Head of caudate nucleus (tissue), 42 donors: ENCODE measurements at places on chromosomes 7 and 10.

GRCh38 chr10:112092519-112092918 lies 91.0 kb downstream of the GPAM start:
- no peak for DNase-seq

DNA sequence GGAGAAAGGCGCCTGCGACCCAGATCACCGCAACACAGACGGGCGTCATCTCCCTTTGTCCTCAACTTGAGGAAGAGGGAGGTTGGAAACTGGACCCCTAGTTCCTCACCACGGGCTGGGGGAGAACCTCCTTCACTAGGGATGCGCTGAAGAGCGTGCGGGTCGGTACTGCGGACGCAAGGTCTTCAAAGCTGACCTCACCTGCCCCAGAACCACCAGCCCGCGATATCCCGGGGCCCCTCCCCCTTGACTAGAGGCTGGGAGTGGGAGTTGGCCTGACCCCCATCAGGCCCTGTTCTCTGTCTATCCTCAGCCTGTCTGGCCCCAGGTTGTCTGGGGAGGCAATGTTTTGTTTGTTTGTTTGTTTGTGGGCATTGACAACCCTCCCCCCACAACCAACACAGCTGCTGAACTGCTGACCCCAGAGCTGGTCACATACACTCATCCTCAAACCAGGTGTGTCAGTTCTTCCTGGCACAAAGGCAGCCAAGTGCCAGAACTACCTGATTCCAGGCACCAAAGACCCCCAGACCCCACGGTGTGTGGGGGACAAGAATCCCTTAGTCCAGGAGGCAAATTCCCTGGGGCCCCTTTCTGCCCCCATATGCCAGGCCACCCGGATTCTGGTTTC lies 2.9 kb downstream of the NPM3 start:
- DNase-seq, result no peak

GRCh38 chr10:12679636-12680035 lies 321.9 kb downstream of the CCDC3 start:
- DNase-seq, result no peak

DNA sequence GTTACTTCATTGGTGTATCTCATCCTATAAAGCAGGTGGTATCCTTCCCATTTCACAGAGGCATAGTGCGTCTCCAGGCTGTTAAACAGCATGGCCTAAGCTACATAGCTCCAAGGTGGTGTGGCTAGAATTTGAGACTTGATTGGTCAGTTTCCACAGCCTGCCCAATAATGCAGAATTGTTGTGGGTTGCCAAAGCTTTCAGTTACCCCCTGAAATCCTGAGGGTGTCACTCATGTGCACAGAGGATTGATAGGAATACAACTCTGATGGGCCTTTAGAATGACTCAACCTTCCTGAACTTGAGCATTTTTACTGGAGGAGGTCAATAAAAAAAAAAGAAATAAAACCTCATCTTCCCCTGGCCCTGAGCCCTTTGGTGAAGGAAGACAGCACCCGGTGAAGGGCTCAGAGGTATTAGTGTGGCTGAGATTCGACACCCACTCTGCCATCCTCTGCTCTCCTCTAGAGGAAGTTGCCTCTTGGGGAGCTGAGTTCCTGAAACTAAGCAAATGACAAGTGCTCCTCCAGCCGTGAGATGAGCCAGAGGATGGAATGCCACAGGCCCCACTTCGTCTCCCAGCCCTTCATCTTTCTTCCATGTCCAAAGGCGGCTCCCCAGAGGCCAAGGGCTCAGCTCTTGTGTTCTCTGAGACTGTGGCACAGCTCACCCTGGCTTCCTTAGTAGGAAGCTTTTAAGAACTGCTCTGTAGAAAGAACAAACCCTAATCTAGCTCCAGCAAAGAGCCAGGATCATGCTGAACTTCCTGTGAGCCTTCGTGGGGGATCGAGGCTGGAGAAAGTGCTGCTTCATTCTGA lies 1.0 kb downstream of the ACSL5 start:
- no peak for DNase-seq

GRCh38 chr7:13077466-13077865 lies 390.0 kb downstream of the ARL4A start:
- no peak for DNase-seq

DNA sequence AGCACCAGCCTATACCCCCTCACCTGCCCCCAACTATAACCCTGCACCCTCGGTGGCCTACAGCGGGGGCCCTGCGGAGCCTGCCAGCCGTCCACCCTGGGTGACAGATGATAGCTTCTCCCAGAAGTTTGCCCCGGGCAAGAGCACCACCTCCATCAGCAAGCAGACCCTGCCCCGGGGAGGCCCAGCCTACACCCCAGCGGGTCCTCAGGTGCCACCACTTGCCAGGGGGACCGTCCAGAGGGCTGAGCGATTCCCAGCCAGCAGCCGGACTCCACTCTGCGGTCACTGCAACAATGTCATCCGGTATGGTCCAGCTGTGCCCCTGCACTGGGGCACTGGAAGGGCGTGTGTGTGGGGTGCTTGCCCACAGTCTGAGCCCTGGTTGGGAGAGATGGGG lies 40.0 kb upstream of the BMPR1A start:
- no peak for DNase-seq

- no peak for DNase-seq
These were observed 594.8 kb upstream of the FZD8 start for GRCh38 chr10:36236931-36237330.

DNA sequence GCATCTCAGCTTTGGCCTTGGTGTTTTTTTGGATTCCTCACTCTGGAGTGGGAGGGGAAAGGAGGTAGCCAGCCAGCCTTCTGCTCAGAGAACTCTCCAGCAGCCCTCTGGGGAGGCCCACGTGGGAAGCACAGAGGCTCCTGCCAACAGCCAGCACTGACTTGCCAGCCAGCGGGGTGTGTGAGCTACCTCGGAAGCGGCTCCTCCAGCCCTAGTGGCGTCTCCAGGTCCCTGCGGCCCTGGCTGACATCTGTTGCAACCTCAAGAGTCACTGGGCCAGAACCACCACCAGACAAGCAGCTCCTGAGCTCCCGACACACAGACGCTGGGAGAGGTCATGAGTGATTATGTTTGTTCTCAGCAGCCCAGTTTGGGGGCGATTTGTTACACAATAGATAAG lies 180.2 kb upstream of the FZD8 start:
- peak; percentile 13 for DNase-seq

DNA sequence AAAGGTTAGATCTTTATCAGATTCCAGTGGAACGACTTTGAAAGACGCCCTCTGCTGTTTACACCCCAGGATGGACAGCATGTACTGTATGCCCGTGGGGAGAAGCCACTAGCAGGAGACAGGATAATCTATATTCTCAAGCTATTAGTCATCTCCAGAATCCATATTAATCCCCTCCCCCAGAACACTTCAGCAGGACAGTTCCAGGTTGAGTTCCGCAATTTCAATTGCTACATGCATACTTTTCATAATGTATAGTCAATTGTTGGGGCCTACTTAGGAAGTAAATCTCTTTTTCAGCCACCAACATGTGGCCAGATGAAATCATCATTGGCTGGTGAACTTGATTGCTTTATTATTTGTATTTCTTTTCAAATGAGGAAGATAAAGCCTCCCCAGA lies 313.1 kb upstream of the SMIM30 start:
- DNase-seq, result no peak

DNA sequence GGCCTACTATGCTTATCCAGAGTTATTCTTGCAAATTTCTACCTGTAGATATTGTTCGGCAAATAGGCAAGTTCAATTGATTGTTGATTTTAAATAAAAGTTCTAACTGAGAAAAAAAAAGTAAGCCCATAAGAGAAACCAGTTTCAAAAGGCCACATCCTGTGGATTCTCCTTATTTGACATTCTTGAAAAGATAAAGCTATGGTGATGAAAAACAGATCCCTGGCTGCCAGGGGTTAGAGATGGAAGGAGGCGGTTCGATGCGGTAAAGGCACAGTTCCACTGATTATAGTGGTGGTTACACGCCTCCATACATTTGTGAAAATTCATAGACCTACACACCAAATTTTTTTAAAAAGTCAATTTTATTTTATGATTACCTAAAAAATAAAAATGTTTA lies 347.8 kb downstream of the KCNMA1 start:
- no peak for DNase-seq

DNA sequence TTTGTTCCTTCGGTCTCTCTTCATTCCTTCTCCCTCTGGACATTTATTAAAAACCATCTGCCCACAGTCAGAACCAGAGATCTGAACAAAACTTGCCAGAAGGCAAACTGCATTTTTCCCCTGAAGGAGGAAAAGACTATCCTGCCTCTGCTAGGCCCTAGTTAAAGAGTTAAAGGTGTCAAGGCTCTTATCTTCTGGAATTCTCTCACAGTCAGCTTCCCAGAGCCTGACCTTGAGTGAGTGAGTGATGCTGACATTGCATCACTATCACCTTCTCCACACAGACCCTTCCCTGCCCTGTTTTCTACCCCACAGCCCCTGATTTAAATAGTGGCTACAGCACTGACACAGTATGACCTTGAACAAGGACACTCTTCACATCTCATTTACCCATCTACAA lies 16.4 kb downstream of the FRMPD2 start:
- no peak for DNase-seq

DNA sequence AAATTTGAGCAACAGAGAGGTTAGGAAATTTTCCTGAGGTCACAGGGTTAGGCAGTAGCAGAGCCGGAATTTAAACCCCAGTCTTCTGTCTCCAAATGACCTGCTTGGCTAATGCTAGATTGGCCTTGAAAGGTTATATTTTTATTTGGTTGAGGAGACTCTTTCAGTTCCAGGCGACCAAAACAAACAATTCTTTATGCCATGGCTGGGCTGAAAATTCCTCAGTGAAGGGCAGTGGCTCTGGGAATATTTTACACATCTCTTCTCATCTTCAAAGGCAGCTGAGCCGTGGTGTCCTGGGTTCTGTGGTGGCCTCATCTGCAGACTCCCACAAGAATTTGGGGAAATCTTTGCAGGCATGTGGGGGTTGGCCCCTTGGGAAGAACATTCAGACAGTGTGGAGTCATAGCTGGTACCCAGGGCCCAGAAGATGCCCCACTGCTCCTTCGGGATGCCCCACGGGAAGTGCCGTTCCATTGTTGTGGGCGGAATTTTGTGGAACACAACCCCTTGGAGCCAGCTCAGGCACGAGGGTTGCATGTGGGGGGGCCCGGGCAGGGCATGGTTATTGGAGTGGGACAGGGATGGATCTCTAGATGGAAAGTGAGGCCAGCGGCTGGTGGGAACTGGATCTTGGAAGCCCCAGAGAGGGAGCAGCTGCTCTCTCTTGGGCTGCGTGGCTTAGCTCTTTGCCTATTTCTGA lies 33.2 kb downstream of the RPS24 start:
- no peak for DNase-seq

- no peak for DNase-seq
These were observed 315.3 kb downstream of the CXCL12 start for GRCh38 chr10:44069573-44069972.

DNA sequence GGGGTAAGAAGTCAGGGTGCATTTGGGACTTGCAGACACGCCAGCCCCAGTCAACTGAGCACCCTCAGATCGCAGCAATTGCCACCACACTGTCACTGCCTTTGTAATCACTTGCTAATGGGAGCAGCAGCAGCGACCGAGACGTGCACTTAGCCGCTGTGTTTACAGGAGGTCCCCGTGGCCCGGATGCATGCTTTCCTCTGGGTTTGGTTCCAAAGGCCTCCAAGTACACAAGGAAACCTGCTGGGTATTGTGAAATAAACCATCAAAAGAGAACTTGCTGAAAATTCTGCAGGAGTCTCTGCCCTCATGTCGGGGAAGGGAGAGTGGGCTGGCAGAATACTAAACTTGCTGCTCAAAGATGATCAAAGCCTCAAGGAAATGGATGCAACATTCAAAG lies 341.7 kb downstream of the DNAJB6 start:
- no peak for DNase-seq

DNA sequence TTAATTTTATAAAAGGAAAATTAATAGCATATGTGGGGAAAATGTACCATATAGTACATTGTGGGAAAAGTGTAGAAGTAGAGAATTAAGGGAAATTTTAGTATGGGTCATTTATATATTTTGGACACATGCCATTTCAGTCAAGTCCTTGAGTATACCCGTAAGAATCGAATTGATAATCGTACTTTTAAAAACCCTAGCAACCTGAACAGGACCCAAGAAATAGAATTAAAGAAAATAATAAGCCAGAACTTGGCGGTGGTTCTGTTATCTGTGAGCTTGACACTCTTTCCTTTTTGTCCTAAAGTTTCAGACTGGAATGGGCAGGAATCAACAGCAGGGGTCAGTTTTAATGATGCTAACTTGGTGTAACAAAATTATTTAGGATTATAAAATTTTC lies 221.0 kb downstream of the CDK14 start:
- DNase-seq, result no peak

DNA sequence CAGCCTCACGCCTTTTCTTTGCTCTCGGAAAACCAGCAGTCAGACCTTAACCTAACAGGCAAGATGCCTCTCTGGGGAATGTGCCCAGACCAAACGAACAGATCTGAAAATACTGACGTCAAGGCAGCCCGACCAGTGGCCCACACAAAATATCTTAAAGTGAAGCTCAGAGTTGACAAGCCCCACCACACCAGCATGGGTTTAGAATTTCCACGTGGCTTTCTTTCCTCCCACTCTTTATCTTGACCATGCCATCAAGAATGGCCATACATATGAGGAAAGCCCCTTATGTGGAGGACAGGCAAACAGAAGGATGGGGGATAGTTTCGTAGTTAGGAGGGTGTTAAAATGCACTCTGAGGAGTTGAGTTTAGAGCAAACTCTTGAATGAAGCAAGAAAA lies 89.8 kb downstream of the MRPL32 start:
- no peak for DNase-seq

GRCh38 chr10:50604049-50604640 lies 19.6 kb downstream of the SGMS1 start:
- DNase-seq, result no peak

GRCh38 chr7:21412410-21412851 lies 15.5 kb upstream of the SP4 start:
- no peak for DNase-seq

DNA sequence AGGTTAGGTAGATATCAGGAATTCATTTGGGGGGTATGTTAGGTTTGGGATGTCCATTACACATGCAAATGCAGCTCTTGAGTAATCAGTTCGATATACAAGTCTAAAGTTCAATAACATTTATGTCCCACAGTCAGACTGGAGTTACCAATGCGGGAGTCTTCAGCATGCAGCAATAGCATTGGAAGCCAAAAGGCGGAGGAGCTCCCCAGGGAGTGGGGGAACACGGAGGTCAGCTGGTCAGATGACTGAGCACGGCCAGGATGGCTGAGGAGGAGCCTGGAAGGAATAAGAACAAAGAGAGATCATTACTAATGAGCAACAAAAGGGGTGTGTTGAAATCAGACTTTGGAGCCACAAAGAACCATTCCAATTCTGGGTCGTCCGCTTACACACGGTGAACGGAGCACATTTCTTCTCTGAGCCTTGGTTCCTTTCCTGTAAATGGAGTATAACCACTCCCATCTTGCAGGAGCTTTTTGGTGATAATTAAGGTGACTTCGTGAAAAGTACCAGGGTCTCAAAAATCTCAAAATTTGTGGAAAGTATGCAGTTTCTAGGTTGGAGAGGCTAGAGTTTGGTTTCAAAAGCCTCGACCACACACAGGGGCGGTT lies 478 bp upstream of the ZNF22 start:
- DNase-seq, result no peak

DNA sequence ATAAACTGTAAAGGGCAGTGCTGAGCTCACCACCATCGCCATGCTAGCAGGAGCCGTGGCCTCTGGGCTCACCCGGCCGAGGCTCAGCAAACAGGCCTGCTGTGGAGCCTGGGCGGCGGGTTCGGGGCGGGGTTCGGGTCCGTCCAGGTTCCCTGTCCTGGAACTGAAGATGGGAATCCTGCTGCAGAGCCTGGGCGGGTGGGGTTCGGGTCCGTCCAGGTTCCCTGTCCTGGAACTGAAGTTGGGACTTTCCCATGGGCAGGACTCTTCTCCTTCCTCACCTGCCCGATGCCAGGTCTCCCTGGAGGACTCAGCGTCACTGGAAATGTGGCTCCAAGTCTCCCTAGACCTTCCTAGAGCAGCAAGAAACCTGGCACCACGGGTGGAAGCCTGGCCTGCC lies 36.6 kb downstream of the EN2 start:
- DNase-seq, result no peak
